ENCODE measurements at places on chromosomes 12 and 14. TPM values are rescaled to one million over a fixed set of nuclear protein-coding genes. Genes with fewer than 3 reads are reported as not detected.

- DNase-seq = no peak
These were observed 23.1 kb upstream of the COL2A1 start for GRCh38 chr12:48027183-48028002.

The DGKA gene
- 818 TPM for total RNA-seq

GRCh38 chr14:61147831-61148549 lies 133.1 kb downstream of the TMEM30B start:
- DNase-seq = no peak

The CFAP251 gene
- 0.28 TPM for total RNA-seq

DNA sequence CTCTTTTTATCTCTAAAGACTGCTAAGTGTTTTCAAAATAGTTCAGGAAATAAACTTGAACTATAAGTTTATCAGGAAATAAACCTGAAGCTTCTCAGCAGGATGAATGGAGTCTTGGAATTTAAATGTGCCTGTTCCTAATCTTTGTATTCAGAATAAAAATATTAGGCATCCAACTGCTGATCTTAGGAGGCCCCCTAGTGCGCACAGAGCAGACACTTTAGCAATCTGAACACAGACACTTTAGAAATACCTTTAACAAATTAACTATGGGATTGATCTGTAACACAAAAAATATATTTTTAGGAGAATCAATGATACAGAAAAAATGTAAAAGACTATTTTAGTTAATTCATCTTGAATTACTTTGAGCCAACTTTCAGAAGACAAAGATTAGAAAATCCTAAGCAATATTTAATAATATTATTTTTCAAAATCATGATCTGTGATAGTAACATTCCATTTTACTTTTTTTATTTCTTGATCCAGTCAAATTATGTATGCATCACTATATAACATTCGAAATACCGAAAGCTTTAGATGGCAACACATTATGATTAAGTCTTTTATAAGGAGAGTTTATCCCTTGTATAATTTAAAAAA lies 80.9 kb downstream of the SLC41A2 start:
- DNase-seq = peak; percentile 47

The ASB2 gene
- total RNA-seq = 0.98 TPM

GRCh38 chr12:92506891-92507290 lies 195.9 kb upstream of the PLEKHG7 start:
- no peak for DNase-seq

DNA sequence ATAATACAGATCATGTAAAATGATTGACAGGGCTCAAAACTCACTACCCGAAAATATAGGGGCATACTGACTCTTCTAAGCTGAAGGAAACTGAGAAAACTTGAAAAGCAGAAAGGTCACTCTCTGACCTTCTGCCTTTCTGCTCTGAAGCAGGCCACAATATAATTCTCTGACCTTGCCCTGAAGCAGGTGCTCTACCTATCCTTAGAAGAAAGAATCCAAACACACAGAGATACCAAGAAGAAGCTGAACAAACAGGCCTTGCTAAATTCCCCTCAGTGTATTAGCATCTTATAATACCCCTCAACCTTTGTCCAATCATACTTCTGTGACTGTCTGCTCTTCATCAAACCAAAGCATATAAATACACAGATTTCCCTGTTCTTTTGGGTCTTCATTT lies 60.9 kb upstream of the BBS10 start:
- DNase-seq = no peak

DNA sequence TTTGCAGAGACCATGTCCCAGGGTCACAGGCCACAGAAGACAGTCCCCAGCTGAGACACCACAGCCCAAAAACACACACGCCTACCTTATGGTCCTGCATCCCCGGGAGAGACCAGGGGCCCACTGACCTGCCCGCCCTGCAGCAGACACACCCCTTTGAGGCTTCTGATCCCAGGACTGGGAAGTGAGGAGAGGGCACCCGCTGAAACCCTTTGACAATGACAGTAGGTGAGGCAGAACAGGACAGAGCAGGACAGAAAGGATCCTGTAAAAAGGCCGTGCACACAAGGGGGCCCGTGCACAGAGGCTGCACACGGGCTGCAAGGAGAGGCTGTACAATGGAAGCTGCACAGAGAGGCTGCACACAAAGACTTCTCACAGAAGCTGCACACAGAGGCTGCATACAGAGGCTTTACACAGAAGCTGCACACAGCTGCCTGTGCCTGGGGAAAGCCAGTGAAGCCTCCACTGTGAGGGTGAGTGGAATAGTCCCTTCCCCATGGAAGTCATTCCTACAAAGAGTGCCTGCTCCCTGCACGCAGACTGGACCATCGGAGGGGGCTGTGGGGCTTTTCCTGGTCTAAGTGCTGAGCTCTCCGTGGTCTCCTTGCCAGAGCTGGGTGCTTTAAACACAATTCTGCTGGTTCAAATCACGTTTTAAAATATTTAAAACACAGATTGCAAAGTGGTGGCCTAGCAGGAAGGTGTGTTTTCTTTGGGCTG lies 16.6 kb upstream of the SFSWAP start:
- DNase-seq = no peak

DNA sequence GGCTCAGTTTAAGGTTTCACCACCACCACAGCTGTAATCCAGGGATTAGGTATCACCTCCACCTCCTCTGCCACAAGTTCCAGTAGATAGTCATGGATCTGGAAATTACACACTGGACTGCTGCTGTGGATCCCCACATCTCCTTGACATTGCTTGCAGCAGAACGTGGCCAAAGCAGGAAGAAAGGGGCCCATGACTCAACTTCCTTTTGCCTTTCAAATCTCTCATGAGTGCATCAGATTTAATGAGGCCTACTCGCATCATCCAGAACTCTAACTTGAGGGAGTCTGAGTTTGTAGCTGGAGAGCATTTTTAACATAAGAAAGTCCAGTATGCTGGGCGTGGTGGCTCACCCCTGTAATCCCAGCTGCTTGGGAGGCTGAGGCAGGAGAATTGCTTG lies 29.2 kb upstream of the TMED10 start:
- no peak for DNase-seq

GRCh38 chr14:80781972-80782367 lies 159.6 kb downstream of the CEP128 start:
- DNase-seq = no peak

- DNase-seq = no peak
These were observed 275.9 kb downstream of the EGLN3 start for GRCh38 chr14:33674927-33675326.

The SLC17A8 gene
- total RNA-seq = not detected

The PIK3C2G gene
- not detected for total RNA-seq

The TAS2R46 gene
- 1.5 TPM for total RNA-seq

The TMBIM4 gene
- total RNA-seq = 24.2 TPM

The ANO2 gene
- not detected for total RNA-seq

- DNase-seq = peak; percentile 61
These were observed 118.5 kb downstream of the TTC7B start for GRCh38 chr14:90697577-90698206.

DNA sequence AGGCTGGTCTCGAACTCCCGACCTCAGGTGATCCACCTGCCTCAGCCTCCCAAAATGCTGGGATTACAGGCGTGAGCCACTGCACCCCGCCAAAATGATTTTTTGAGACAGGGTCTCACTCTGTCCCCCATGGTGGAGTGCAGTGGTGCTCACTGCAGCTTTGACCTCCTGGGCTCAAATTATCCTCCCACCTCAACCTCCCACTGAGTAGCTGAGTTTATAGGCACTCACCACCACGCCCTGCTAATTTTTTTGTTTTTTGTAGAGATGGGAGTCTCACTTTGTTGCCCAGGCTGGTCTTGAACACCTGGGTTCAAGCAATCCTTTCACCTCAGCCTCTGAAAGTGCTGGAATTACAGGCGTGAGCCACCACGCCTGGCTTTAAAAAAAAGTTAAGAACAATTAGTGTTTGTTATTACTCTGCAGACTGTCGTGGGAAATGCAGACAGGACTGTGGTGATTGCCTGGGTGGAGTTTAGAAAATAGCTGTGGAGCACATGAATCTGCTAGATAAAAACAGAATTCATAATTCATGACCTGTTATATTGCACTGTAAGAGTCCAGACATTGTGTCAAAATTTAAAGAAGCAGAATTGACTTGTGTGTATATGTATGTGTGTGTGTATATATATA lies 9.2 kb upstream of the COX6A1 start:
- DNase-seq = no peak

The PPP1R36 gene
- not detected for total RNA-seq

All from CD4-positive, alpha-beta T cell (primary cell).